ENCODE measurements at places on chromosomes 1 and 21.

DNA sequence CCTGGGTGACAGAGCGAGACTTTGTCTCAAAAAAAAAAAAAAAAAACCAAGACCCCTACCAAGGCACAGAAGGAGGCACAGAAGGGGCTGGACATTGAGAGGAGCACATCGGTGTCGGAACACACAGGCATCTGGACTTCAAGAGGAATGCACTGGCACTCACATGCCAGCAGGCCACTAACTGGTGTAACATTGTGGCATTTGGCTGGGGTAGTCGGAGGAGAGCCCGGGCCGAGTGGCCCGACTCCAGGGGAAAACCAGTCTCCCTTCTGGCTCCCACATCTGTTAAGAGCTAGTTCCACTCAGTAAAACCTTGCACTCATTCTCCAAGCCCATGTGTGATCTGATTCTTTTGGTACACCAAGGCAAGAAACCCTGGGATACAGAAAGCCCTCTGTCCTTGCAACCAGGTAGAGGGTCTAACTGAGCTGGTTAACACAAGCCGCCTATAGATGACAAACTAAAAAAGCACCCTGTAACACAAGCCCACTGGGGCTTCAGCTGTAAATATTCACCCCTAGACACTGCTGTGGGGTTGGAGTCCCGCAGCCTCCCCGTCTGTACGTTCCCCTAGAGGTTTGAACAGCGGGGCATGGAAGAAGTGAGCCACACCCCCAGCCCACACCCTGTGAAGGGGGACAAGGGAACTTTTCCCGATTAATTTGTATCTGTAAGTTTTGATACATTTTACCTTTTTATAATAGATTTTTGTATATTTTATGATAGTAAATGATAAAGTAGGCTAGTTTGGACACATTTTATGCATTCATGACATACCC lies 17.2 kb upstream of the AKIRIN1 start:
- DNase-seq, result no peak

GRCh38 chr1:225822655-225823403 lies 12.9 kb downstream of the EPHX1 start:
- no peak for DNase-seq

DNA sequence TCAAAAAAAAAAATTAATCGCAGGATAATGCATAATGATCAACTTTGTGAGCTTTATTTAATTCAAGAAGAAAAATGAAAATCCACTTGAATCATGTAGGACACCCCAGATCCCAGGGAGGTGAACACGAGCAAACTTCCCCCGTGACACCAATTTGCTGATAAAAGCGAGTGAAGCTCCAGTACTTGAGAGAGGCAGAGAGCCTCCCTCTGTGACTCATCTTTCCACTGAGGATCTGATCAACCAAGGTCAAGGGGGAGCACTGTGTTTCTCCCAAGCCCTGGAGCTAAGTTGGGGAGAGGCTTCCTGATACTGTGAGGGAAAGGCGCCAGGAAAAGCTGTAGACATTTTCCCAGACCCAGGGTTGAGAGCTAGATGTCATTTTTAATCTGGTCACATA lies 160.9 kb downstream of the SLC44A5 start:
- no peak for DNase-seq

DNA sequence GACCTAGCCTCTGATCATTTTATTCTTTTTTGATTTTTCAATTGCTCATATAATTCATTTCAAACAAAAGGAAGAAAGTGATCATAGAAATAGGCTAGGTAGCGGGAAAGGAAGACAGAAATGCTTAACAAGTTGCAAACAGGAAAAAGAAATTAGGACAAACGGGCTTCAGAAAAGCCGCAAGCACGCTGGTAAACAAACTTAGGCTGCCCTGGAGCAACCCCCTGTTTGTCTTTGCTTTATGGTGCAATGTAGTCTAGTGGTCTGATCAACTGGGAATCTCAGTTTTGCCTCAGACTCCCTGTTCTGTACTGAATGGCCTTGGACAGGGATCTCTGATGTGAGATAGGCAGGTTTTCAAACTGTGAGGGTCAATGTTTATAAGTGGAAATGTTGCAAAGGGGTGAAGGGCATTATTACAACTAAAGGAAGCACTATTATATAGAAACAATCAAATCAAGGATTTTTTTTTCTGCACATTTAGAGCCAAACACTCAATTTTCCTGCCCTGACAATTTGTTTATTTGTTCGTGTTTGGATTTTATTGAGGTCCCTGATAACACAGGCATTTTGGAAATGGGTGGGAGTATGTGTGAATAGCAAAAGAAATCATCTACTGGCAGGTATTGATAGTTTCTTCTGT lies 146.8 kb upstream of the NRIP1 start:
- DNase-seq, result no peak
